ENCODE measurements at places on chromosomes 16 and 17.

GRCh38 chr17:28173031-28173561 lies 130.6 kb downstream of the NLK start:
- no peak for DNase-seq

DNA sequence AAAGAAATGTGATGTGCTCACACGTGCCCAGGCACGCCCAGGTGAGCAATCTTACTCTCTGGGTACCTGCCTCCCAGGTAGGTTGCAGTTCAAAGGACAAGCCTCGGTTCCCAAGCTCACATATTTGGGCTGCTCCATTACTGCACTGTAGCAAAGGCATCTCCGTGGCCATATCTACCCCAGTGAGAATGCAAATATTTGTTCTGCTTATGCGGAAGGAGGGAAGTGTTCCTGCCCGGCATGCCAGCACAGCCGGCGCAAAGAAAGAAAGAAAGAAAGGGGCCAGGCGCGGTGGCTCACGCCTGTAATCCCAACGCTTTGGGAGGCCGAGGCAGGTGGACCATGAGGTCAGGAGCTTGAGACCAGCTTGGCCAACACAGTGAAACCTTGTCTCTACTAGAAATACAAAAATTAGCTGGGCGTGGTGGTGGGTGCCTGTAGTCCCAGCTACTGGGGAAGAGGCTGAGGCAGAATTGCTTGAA lies 30.7 kb downstream of the SLC43A2 start:
- DNase-seq, result no peak

DNA sequence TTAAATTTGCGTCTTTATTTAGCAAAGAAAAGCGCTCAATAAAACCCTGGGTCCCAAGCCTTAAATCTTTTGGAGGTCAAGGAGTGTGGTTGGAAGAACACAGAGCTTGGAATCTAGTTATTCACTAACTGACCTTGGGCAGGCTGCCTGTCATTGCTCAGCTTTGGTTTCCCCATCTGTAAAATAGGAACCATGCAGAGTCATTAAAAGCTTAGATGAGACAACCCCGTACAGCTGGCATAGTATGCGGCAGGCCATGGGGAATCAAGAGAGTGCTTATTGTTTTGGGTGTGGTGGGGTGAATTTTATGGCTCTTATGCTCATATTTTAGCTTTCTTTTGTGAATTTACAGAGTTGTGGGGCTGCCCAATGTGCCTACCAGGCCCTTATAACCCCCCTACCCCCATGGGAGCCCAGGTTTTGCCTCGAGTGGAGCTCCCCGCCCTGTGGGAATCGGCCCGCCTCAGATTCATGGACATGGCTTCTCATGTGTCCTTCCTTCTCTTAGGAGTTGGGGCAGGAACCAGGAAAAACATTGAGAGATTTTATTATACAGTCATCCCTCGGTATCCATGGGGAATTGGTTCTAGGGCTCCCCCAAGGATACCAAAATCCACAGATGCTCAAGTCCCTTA lies 113.5 kb downstream of the CLEC16A start:
- DNase-seq, result no peak

GRCh38 chr16:30602616-30603277 lies 7.4 kb downstream of the ZNF689 start:
- no peak for DNase-seq

GRCh38 chr17:33803686-33804085 lies 451.4 kb upstream of the CCL2 start:
- DNase-seq, result no peak

DNA sequence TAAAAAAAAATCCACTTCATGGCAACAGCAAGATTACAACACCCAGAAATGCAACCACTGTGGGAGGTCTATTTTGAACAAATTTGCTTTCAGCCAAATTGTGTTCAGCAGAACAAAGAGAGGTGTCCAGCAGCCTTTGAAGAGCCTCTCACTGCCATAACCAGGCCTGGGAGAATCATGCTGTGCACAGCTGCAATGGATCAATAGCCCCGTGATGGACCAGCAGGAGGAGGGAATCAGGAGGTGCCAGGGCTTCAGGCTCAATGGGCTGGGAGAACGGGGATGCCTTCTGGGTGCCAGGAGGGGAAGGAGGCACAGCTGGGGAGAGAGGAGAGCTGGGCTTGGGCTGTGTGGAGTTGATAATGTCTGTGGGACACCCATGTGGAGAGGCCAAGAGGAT lies 366.2 kb upstream of the EEF2KMT start:
- DNase-seq, result no peak

GRCh38 chr17:50106393-50107131 lies 11.4 kb downstream of the PDK2 start:
- DNase-seq, result no peak

DNA sequence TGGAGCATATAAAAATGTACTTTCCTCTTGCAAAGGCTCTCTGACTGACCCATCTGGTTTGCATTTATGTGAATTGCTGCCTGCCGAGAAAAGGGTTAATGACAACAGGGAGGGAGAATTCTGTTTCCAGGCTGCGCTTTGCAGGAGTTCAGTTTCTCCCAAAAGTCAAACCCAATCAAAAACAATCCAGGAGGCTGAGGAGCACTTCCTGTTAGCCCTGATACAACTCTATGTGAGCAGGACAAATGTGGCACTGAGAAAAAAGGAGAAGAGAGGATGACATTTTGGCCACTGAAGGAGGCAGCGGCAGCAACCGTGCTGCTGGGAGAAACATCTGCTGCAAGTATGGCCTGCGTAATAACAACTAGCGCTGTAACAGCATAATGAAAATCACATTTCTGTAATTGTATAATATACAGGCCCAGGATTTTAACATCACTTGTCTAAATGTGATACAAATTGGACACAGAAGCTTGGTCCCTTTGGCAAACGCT lies 26.8 kb upstream of the ELAC2 start:
- DNase-seq, result peak; percentile 73

GRCh38 chr17:41434005-41434404 lies 6.8 kb downstream of the KRT38 start:
- no peak for DNase-seq

GRCh38 chr16:4660454-4661007 lies 32.8 kb upstream of the NUDT16L1 start:
- DNase-seq, result no peak

DNA sequence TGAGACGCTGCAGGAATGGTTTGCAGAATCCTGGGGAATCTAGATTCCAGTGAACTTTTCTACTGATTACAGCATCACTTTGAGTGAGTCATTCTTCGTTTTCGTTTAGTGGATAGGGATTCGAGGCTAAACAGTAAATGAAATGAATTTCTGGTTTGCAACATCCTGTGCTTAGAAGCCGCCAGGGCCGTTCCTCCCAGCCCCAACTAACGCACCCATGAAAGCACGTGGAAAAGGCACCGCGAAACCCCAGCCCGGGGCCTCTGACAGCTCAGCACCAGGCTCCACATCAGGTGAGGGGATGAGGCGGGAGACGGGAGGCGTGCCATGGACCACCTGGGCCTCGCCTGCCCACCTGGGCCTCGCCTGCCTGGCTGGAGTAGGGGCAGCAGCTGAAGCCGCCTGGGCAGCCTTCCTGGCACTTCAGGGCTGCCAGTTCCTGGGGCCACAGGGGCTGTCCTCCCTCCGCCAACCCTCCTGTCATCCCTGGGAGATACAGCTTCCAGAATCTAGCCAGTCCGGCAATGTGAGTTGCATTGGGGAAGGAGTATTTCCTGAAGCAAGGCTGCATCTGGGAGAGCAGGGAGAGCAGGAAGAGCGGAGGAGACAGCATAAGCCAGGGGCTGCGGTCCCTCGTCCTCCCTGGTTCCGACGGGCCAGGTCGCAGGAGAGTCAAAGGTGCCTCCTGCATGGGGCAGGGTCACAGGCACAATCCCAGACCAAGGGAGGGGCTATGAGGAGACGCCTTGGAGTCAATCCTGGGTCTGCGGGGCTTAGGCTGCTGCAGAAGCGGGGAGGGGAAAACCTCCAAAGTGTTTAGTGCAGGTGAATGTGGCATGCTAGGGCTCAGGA lies 78.4 kb downstream of the RPH3AL start:
- DNase-seq, result no peak

GRCh38 chr17:6857904-6858303 lies 26.4 kb upstream of the TEKT1 start:
- no peak for DNase-seq

- no peak for DNase-seq
Observed at GRCh38 chr16:50248845-50249244, 17.5 kb upstream of the ADCY7 start.

- peak; percentile 68 for DNase-seq
Observed at GRCh38 chr17:49031965-49032928, 35.1 kb downstream of the IGF2BP1 start.

GRCh38 chr17:7846063-7846735 lies 8.7 kb upstream of the TMEM88 start:
- DNase-seq, result no peak

GRCh38 chr17:82095777-82096708 lies 2.0 kb downstream of the FASN start:
- DNase-seq, result no peak

GRCh38 chr17:76726776-76727718 lies at the start of gene METTL23:
Gene METTL23 (plus strand): TSS chr17:76726839. CDS start chr17:76729711, 2,872 bp downstream.
- no peak for DNase-seq

DNA sequence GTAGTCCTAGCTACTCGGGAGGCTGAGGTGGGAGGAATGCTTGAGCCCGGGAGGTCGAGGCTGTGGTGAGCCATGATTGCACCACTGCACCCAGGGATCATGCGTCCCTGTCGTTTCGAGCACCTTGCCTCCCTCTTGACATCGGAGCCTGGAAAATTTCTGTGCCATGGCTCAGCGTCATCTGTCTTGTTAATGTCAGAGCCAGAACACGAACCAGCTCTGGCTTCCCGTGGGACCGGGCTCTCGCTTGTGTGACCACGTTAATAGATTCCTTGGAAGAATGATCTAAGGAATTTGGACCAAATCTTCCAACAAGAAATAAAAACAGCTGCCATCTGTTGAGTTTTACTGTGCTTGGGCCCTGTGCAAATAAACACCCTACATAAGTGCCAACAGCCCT lies 117.7 kb downstream of the ABCC1 start:
- DNase-seq, result no peak

DNA sequence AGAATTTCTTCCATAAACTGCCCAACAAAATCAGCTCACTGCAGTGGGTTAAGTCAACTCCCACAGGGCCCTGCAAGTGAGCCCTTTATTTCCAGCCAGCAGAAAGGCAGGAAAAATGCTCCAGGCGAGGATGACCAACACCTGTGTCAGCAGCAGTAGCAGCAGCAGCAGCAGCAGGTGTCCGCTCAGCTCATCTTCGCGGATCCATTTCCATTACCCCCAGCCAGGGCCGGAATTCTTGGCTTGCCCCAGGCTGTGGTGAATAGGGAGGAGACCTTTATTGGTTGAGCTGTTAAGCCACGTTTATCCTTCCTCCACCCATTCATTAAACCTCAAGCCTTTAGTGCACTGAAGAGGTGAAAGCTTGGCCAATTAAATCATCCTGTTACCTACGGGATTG lies 46.2 kb downstream of the MARCHF10 start:
- no peak for DNase-seq
